HFFc6 (cell line): ENCODE measurements at places on chromosomes 2 and 18. TPM values are rescaled to one million over a fixed set of nuclear protein-coding genes. Genes with fewer than 3 reads are reported as not detected.

GRCh38 chr2:46922606-46923005 lies 7.0 kb upstream of the MCFD2 start:
- no peaks in the 10 kb centered on the region for H3K27me3 ChIP-seq
- no peak for DNase-seq
- peak overlapping the region; percentile 80 for H3K27ac ChIP-seq
- H3K4me1 ChIP-seq, result peaks cover 54% of the 10 kb centered on the region
- peak overlapping the region; percentile 46 for H3K4me3 ChIP-seq

DNA sequence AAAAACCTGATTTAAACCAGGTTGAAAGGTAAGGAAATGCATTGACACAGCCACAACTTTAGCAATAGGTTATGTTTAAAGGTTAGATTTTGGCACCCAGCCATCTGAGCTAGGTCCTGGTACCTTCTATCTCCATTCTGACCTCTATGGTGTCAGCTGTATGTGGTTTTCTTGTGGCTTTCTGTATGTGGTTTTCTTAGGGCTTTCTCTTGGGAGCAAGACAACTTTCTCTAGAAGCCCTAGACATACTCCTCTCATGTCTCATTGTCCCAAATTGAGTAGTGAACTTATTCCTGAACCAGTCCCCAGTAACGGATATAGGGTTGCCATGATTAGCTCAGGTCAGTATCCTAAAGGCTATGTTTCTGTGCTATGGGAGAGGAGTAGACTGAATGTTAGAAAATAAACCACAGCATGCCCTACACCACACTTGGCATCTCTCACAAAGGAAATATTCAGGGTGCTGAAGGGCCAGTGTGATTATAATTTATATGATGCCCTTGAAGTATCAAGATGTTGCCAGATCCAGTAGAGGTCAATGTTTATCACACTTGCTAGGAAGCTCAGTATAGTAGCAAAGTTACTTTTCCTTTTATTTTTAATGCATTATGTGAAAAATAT lies 176.1 kb downstream of the CAPN13 start:
- no peak overlapping the region for H3K27ac ChIP-seq
- peaks cover 16% of the 10 kb centered on the region for H3K4me1 ChIP-seq
- no peaks in the 10 kb centered on the region for H3K36me3 ChIP-seq

DNA sequence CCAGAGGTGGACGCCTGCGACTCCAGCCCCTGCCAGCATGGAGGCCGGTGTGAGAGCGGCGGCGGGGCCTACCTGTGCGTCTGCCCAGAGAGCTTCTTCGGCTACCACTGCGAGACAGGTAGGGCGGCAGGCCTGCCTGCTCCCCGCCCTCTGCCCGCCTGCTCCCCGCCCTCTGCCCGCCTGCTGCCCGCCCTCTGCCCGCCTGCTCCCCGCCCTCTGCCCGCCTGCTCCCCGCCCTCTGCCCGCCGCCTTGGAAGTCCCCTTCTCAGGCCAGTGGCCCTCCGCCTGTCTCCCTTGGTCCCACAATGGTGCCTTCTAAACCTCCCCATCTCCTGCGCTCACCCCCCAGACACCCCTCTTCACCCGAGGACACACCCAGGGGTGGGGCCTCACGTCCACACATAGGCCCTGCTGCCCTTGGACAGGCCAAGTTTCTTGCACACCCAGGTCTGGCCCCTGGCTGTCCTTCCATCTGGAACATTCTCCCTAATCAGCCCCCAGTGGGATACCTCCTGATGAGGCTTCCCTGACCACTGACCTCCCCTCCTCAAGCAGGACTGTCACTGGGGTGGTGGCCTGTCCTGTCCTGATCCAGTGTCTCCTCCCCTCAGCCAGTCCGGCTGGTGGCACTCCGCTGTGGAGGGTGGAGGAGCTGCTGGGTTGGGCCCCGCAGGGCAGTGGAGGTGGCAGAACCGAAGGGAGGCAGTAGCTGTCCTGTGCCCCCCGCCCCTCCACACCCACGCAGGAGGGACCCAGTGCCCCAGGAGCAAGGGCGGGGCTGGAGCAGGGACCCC lies 37.9 kb downstream of the MTERF4 start:
- H3K27me3 ChIP-seq, result peaks cover 17% of the 10 kb centered on the region
- no peaks in the 10 kb centered on the region for H3K36me3 ChIP-seq
- no peak overlapping the region for H3K27ac ChIP-seq

DNA sequence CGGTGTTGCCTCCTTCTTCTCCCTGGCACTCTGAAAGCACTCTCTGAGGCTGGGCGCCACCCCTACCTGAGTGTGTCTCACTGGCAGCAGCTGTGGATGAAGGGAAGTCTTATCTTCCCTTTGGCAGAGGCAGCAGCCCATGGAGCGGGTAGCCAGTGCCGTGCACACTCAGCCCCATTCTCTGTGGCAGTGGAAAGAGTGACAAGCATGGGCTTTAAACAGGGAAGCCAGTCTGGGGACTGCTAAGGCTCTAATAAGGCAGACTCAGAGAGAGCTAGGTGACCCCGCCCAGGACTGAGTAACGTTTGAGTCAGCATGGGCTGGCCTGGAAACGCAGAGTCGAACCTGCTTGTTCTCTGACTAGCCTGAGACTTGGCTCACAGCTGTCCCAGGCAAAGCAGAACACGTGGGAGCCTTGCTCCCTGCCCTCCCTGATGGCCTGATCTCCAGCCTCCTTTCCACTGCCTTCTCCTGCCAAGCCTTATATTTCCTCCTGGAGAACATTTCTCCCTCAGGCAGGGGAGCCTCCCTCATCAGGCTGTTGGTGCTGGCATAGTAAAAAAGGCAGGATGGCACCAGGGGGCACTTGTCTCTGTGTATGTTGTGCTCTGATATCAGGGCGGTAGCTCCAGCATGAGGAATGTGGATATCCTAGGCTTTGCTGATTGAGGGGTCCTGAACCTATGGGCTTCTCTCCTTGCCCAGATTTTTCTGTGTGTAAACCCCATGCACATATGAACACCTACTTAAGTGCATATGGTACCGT lies 93.9 kb upstream of the LGALSL start:
- peaks cover 25% of the 10 kb centered on the region for H3K4me1 ChIP-seq
- peaks cover 50% of the 10 kb centered on the region for H3K27me3 ChIP-seq
- peak; percentile 89 for DNase-seq
- H3K36me3 ChIP-seq, result no peaks in the 10 kb centered on the region
- H3K4me3 ChIP-seq, result peak overlapping the region; percentile 40; the same call in 1 of the 2 replicates

Gene LIMS3
- 1.2 and 1.4 TPM in 2 replicates for total RNA-seq

- peaks cover 57% of the 10 kb centered on the region for H3K4me1 ChIP-seq
- no peak overlapping the region for H3K4me3 ChIP-seq
- H3K36me3 ChIP-seq, result peaks cover 33% of the 10 kb centered on the region
- H3K27ac ChIP-seq, result no peak overlapping the region
- DNase-seq, result no peak
These were observed 232.2 kb downstream of the FHOD3 start for GRCh38 chr18:36529747-36530146.

GRCh38 chr2:138782383-138782782 lies 2.2 kb upstream of the NXPH2 start:
- H3K4me1 ChIP-seq, result peaks cover 6% of the 10 kb centered on the region; the same call in 1 of the 2 replicates
- no peak overlapping the region for H3K4me3 ChIP-seq
- DNase-seq, result no peak
- H3K27ac ChIP-seq, result no peak overlapping the region
- H3K36me3 ChIP-seq, result no peaks in the 10 kb centered on the region
- H3K27me3 ChIP-seq, result peaks cover 23% of the 10 kb centered on the region

DNA sequence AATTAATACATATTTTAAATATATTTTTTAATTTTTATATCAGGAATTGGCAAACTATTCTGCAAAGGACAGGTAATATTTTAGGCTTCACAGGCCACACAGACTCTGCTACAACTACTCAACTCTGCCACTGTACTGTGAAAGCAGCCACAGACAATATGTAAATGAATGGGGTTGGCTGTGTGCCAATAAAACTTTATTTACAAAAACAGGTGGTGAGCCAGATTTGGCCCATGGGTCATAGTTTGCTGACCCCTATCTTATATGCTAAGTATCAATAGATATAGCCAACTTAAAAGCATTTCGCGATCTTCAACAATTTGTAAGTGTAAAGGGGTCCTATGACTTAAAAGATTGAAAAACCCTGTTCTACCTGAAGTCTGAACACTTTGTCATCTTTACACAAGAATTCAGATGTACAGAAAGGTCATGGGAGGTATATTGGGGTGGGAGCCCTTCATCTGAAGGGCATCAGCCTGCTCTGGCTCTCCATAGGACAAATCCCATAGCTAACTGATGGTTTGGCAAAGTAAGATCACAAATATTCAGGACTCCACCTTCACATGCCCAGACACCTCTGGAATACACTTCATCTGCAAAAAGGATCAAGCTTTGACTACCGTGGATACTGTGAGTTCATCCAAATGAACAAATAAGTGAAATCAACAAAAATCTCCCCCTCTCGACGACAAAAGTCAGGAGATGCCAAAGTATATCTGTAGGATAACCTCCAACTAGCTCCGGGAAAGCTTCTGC lies 65.9 kb downstream of the C1D start:
- no peaks in the 10 kb centered on the region; the same call in none of the 2 replicates for H3K27me3 ChIP-seq
- H3K4me1 ChIP-seq, result peaks cover 49% of the 10 kb centered on the region
- peak overlapping the region; percentile 83 for H3K4me3 ChIP-seq
- H3K27ac ChIP-seq, result peak overlapping the region; percentile 90
- DNase-seq, result no peak

Gene CYP26B1
- 0.07 to 0.65 TPM (median 0.31 TPM) in 3 replicates for total RNA-seq

Gene TTC21B
- total RNA-seq, result 10.3 to 10.6 TPM (median 10.4 TPM) in 3 replicates

Gene CYTIP
- total RNA-seq, result not detected in 3 replicates

Gene RGPD3
- 0.05 TPM in 1 of 3 replicates, not detected in the others for total RNA-seq

DNA sequence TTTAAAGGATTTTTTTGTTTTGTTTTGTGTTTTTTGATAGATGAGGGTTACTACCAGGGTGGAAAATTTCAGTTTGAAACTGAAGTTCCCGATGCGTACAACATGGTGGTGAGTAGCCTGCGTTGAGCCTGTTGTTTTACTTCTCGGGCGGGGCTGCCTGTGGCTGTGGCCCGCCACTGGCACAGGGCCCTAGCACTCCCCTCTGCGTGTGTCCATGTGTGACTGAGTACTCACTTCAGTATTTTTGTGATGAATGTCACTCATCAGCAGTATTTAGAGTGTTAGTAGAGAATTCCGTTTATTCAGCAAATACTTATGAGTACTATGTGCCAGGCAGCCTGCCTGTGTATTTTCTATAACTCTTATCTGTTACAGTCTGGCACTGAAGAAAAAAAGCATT lies 44.3 kb upstream of the SCLY start:
- no peak overlapping the region for H3K27ac ChIP-seq
- no peaks in the 10 kb centered on the region for H3K27me3 ChIP-seq
- H3K36me3 ChIP-seq, result peaks cover 11% of the 10 kb centered on the region; the same call in 1 of the 2 replicates
- H3K4me1 ChIP-seq, result peaks cover 12% of the 10 kb centered on the region
- DNase-seq, result no peak

DNA sequence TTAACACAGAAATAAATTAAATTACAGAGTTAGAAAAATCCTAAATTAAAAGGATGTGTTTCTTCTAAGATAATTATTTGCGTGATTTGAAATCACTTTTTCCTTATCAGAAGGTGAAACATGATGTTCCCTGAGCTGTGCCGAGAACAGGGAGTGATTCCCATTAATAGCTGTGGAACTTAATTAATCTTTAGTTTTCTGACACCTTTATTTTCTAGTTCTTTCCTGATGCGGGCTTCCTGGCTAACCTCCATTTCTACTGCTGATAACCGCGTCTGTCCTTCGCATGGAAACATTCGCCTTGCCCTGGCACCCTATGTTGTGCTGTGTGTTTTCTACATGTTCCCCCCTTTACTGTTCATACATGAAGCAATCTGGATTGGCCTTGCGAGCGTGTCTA lies 172.9 kb downstream of the FAM210A start:
- no peak overlapping the region for H3K4me3 ChIP-seq
- DNase-seq, result no peak
- H3K4me1 ChIP-seq, result no peaks in the 10 kb centered on the region
- H3K36me3 ChIP-seq, result no peaks in the 10 kb centered on the region
- no peak overlapping the region for H3K27ac ChIP-seq
- peaks cover 11% of the 10 kb centered on the region for H3K27me3 ChIP-seq

DNA sequence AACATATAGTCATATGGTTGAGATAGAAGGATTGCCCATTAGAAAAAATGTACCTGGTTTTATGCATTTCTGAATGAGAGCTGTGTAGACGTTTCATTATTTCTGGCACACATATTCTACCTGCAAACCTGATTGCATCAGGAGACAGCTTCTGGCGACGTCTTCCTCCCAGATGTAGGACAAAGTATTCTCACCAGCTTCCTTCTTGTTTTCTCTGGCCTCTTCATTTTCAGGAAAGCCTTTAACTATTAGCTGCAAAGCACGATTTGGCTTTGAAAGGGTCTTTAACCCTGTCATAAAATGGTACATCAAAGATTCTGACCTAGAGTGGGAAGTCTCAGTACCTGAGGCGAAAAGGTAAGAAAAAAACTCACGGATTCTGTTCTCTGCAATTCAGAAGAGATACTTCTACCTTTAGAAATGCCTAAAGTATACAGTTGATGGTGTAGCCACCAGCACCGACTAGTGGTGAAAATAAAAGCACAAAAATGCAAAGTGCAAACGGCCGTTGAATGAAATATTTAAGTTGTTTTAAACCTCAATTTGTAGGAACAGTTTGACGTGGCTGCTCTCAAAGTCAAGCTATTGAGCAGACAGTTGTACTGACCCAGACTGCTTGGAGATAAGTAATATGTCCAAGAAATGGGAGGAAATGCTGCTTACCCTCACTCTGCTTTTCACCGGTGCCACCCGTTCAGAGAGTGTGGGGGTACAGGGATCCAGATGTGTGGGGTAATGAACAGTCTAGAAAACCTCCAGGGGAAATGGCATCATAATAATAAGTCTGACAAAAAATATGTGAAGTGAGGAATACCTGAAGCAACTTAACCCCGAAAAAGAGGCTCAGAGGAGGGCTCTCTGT lies 20.2 kb downstream of the IL18RAP start:
- no peak overlapping the region for H3K27ac ChIP-seq
- no peaks in the 10 kb centered on the region for H3K27me3 ChIP-seq
- no peak overlapping the region for H3K4me3 ChIP-seq
- peak; percentile 23 for DNase-seq

DNA sequence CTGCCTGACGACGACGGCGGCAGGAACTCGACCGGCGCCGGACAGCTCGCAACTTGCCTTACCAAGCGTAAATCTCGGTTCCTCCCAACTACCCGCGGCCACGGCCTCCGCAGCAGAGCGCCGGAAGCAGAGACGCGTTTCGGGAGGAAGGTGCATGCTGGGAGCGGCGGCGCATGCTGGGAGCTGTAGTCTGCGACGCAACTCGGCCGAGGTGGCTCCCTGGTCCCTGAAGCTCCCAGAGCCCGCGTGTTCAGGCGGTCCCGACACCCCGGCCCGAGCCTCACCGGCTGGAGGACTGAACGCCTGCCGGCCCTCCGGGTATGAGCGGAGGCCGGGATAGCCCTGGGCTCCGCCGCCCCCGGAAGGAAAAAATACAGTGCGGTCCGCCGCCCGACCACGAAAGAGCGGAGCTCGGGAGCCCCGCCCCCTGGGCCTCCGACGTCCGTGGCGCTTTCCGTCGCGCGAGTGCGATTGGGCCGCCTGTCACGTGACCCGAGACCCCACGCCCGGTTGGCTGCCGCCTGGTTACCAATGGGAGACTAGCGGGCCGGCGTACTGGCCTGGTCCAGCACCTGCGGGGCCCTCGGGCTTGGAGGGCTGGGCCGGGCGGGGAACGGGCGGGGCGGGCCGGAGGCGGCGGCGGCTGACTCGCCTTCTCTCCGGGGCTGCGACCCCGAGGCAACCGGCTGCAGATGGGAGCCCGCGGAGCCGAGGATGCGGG lies at the start of gene CAPN10:
Gene CAPN10, plus strand, starts transcription at position 537 of the 721 bp plus-strand sequence. Its CDS starts 178 bp downstream, at position 715.
- peak within 1 kb of the TSS; percentile 90 for H3K27ac ChIP-seq
- H3K27me3 ChIP-seq, result peaks cover 6% of the 10 kb centered on the region
- H3K4me3 ChIP-seq, result peak within 1 kb of the TSS; percentile 97
- DNase-seq, result peak; percentile 94

Gene EPB41L5
- 0.53 to 1.9 TPM (median 1.2 TPM) in 3 replicates for total RNA-seq
